ENCODE measurements at places on chromosomes 1 and 21.

GRCh38 chr1:31715087-31715872, 11.5 kb upstream of the COL16A1 start:
- peak; percentile 57 for DNase-seq

GRCh38 chr1:20662110-20662475, 924 bp upstream of the DDOST start:
- DNase-seq: no peak

DNA sequence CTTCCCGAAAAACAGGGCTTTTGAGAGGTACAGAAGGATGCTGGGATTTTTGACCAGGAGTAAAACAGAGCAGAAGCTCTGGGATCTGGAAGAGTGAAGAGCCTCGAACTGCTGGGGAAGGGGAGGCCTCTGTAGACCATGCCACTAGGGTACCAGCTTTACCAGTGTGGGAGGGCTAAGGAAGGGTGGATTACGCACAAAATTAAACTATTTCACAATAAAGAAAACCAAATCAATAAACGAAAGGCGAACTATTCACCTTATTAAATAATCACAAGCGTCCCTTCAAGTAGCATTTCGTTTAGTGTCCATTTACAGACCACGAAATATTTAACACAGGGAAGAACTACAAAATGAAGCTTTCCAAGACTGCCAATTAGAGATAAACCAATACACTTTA, 723 bp downstream of the CZIB start:
- no peak for DNase-seq

DNA sequence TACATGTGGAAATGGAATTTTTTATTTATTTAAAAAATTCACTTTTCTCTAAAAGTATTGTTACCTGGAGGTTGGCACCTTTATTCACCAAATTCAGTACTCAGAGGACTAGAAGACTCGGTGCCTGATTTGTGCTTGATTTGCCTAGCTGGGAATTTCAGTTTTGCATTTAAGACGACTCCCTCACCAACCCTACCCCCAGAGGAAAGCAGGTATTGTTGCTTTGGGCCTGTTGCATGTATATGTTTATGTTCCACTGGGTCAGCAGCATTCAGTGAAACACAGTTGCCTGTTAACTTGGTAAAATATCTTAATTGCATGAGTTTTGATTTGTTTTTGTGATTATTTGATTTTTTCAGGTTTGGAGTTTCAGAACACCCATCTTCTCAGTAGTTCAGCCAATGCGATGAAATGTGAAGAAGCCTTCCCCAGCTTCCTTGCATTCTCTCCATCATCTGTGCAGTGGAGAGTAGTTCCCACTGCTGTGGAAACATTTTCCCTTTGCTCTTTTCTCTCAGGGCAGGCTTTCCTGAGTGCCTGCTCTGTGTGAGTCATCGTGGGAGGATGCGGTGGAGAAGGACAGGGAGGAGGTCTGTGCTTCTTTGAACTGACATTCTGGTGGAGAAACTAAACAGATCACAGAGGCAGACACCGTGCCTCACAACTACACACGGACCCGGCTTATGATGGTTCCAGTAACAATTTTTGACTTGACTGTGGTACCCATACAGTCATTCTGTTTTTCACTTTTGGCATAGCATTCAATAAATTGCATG, 6.4 kb downstream of the ADARB1 start:
- no peak for DNase-seq

GRCh38 chr1:53311702-53312305, 16.1 kb downstream of the LRP8 start:
- DNase-seq: no peak

- DNase-seq: no peak
Observed at GRCh38 chr21:33369586-33369985, 33.6 kb upstream of the IFNGR2 start.

- DNase-seq: no peak
Observed at GRCh38 chr1:15836772-15837669, 10.5 kb upstream of the SPEN start.

DNA sequence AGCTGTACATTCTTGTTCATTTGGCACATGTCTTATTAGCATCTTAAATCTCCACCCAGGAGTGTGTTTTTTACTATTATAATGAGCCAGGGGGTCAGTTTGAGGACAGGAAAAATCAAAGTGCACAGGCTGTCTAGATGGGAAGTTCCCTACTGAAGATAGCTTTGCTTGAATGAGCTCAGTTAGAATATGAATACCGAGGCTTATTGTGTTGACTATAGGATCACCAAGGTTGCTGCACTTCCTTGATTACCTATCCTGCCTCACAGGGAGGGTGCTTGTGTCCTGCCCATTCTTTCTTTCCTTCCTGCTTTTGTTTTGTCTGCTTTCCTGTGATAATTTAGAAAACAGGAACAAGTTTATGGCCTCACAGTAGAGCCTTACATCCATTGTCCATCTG, 16.3 kb downstream of the PHGDH start:
- no peak for DNase-seq

DNA sequence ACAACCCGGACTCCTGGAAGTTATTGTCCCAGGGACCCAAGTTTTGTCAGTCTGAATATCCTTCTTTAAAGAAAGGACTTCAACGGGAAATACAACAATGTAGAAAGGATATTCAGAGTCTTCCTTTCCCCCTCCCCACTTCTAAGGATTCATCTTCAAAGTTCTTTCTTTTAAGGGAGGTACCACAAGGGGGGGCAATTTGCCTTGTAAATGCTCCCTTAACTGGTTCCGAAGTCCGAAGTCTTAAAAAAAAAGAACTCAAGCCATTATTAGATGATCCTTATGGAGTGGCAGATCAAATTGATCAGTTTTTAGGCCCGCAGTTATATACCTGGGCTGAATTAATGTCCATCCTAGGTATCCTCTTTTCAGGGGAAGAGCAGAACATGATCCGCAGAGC, 47.0 kb downstream of the SERINC2 start:
- DNase-seq: no peak

- DNase-seq: no peak
Observed at GRCh38 chr1:15431571-15431948, 6.7 kb upstream of the CTRC start.

DNA sequence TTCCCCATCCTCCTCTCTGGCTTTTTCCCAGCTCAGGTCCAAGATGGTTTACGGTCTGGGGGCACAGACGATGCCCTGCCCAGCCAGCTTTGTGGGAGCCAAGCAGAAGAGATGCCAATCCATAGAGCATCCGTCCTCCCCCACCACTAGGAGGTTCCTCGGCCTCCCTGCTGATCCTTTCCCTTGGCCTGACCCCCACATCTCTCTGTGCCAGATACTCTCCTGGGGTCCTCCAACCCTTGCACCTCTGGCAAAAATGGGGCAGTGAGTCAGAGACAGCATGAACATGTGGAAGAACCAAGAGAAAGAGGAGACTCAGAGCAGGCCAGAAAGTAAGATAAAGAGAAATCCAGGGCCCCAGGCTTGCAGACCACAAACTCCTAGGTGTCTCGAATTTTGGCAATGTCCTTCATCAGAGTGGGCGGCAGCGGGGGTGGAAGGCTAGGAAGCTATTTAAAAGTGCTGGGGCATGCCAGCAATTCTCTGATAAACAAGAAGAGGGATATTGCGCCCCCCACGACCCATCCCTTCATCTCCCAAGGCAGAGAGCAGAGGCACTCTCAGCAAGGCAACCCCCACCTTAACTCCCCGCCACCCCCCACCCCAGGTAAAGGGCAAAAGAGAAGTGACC, 11.4 kb downstream of the BLACAT1 start:
- no peak for DNase-seq

DNA sequence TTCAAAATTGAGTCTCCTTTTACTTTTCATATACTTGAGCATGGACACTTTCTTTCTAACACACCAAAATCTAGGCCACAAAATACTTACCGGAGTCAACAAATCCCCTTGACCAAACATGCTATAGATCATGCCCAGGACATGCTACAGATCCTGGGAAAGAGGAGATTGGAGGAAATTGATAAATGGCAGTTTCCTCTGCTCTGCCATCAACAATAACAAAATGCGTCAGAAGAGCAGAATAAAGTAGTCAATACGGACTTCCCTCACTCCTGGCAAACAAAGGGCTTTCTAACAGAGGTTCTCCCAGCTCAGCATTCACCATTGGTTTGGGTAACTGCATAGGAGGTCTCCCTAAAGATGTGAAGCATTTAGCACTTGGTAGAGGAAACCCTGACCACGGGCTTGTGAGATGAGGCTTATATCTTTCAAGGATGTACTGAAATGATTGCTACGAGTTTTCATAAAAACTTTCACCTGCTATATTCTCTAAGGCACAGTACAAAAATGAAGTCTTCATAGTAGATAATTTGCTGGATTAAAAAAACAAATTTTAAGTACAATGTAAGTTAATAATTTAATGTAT, 283.8 kb upstream of the RUNX1 start:
- DNase-seq: no peak

- no peak for DNase-seq
Observed at GRCh38 chr1:236800002-236800620, 5.0 kb downstream of the MTR start.

- no peak for DNase-seq
Observed at GRCh38 chr1:37362594-37363385, 111.6 kb upstream of the ZC3H12A start.

DNA sequence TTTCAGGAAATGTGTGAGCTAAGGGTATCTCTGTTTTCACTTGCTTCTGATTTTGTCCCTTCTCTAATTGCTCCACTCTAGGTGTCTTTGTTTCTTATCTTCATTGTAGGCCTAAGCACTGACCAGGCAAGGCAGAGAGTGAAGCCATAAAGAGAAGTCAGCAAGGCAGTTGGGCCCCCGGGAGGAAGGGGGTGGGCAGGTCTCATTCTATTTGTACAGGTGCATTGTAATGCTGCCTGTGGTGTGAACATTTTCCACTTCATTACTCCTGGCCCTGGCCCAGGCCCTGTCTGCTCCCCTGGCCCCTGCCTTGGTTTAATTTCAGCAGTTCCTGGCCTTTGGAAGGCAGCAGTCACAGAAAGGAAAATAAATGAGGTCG, 86.4 kb upstream of the JUN start:
- no peak for DNase-seq

GRCh38 chr21:27408826-27409225, 441.9 kb upstream of the ADAMTS5 start:
- DNase-seq: no peak

DNA sequence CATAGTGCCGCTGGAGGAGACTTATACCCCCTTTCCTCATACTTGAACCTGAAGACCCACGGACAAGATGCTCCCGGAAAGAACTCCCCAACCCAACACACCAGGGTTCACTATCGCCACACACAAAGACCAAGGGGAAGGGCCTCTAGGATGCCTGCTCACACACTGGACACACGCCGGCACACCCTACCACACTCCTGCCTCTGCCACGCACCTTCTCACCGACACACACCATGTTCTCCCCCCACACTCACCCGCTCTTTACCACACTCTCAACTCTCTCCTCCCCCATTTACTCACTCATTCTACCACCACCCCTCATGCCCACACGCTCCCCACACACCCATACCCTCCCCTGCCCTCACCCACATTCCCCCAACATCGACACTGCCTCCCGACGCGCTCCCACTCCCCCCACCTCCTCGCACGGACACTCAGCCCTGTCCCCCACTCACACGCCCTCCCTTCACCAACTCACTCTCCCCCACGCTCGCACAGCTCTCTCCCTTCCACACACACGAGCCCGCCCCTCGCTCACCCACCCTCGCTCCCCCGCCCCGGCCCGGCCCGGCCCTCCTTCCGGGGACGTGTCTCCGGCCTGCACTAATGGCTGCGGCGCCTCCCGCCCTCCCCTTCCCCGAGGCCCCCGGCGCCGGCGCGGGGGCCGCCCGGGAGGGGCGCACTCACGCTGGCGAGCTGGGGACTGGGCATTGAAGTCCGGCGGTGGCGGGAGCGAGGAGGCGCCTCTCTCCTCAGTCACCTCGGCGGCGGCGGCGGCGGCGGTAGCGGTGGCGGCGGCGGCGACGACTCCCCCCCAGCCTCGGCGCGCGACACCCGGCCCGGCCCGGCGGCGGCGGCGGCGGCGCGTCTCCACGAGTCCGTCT, 626 bp downstream of the PTP4A2 start:
- DNase-seq: no peak

- DNase-seq: no peak
Observed at GRCh38 chr1:175808999-175809398, 65.6 kb upstream of the TNR start.

DNA sequence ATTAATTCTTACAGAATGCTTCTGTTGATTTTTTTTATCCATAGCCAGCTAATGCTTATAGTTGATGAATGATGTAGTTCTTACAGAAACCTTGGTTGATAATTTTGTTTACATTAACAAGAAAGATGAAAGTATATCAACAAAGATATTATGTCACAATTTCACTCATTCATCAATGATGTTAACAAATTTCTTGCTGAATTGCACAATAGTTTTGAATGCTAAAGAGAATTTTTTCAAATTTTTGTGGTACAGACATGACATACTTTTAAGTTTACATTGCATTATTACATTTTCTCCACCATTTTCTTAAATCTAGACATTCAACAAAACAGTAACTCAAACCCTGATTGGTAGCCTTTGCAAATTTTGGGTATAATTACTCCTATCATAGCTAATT, 236.3 kb downstream of the FOXD2 start:
- DNase-seq: no peak

All from AG09309 (cell line).